ENCODE measurements at places on chromosomes 2 and 18. TPM values are rescaled to one million over a fixed set of nuclear protein-coding genes. Genes with fewer than 3 reads are reported as not detected.
A peak's percentile ranks its signal among the peaks of the same experiment; 100 is the strongest.

SKA1 gene
- total RNA-seq, result not detected

MPP4 gene
- not detected for total RNA-seq

REEP1 gene
- total RNA-seq, result 0.96 TPM

RAPH1 gene
- total RNA-seq, result 79.6 TPM

DNA sequence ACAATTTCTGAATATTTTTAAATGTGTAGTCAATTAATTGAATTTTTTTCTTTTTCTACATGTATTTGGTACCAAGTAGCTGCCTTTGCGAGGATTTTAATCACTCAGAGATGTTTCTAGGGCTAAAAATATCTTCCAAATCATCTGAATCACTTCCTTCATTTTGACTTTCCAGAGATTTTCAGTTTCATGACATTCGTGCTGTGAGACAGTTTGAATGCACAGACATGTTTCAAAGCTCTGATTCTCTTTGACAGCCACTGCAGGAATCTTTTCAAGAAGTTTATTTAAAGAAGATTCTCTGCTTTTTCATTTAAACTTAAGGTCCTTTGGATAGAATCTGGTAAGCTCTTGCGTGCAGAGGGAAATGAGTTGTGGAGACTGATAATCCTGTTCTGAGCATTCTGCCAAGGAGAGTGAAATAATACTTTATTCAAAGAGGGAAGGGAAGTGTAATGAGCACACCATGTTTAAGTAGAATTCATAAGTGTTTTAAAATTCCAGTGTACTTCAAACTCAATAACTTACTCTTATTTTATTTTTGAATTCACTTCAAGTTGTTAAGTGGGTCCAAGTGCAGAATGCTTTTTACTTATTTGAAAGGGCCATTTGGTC lies 9.7 kb downstream of the CYBRD1 start:
- no peak for DNase-seq

GRCh38 chr18:11872479-11873136 lies 21.4 kb downstream of the CHMP1B start:
- DNase-seq, result peak; percentile 55

GRCh38 chr2:197450465-197450864 lies 2.9 kb upstream of the COQ10B start:
- DNase-seq, result no peak

All from mesenteric fat pad (tissue), 1 donor.